ENCODE measurements at places on chromosomes 5 and 9.
A peak's percentile ranks its signal among the peaks of the same experiment; 100 is the strongest.

- DNase-seq, result no peak
Measured at GRCh38 chr5:74262544-74263207, 377.9 kb downstream of the ENC1 start.

GRCh38 chr5:159301466-159301865 lies 28.8 kb downstream of the IL12B start:
- no peak for DNase-seq

DNA sequence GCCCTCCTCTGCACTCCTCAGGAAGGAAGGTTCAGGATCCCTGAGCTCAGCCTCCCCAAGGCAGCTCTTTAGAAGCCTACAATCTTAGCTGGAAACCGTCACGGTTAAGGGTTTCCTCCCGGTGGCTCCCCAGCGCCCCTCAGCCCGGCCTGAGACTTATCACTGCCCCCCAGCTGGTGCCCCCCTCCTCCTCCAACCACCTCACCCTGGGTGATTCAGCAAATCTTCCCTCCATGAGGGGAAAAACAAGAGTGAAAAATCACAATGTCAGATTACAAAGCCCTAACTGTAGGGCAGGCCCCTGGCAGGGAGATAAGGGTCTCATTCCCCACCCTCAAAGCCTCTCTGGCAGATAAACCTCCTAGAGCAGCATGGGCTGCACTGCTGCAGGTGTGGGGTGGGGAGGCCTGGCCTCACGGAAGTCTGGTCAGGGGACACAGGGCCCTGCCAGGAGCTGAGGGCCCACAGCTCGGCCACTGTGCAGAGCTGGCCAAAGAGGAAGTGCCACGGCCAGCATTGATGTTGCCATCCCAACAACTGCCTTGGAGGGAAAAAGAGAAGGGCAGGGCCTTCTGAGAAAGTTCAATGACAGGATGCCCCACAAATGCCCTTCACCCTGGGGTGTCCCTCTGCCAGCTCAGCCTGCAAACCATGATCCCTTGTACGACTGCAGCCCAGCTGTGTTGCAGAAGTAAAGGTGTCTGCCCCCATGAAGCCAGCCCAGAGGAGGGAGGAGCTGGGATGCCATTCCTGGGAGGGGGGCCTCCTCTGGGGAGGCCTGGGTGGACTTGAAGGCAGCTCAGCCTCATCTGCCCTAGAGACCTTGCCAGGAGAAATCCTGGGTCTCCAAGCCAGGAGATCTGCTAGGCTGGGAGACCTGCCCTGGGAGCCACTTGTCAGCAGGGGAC lies 25.9 kb downstream of the GFI1B start:
- no peak for DNase-seq

DNA sequence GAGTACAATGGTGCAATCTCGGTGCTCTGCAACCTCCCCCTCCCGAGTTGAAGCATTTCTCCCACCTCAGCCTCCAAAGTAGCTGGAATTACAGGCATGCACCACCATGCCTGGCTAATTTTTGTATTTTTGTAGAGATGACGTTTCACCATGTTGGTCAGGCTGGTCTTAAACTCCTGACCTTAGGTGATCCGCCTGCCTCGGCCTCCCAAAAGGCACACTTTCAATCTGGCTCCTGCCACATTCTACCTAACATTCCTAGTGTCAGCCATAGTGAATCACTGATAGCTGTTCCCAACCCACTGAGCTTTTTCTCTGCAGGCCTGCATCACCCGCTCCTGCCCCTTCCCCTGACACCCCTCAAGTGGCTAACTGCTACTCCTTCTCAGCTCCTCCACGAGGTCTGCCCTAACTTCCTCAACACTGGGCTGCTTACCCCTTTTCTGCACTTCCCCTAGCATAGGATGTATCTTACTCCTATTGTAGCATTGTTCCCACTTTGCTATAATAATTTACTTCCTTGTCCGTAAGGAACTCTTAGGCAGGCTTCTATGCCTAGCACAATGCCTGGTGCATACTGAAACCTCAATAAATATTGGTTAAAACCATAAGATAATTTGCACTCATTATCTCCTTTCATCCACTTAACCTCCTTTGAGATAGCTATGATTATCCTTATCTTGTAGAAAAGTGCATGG lies 42.0 kb upstream of the LIFR start:
- DNase-seq, result no peak

DNA sequence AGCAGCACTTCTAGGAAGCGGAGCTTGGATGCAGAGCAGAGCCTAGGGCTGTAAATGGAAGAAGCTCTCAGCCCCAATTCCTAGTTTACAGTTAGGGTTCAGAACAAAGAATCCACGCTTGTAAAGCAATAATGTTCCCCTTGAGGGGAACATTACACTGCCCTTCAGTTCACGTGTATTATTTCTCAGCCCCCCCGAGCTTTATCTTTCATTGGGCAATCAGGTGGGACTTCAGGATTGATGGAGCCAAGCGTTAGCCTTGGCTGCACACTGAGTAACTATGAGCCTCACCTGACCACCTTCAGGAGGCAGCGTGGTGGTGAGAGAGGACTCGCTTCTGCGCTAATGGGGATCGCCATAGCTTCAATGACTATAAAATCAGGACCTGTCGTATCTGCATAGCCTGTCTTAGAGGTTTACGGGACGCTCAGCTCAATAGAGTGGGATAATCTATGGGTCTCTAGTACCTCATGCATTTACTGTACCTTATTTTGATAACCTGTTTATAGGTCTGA lies 157.0 kb upstream of the RASEF start:
- DNase-seq, result no peak

DNA sequence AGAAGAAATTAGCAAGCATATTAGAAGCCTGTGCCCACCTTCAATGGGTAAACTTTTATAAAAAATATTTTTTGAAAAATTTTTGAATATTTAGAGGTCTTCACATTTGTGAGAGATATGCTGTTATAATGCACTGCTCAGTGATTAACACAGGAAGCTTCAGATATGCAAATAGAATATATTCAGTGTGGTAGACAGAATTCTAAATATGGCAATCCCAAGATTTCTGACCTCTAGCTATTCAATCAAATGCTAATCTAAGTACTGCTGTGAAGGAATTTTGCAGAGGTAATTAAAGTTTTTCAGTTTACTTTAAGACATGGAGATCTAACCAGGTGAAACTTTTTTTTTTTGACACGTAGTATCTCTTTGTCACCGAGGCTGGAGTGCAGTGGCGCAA lies 103.5 kb downstream of the ADAMTS19 start:
- DNase-seq, result no peak

- no peak for DNase-seq
Measured at GRCh38 chr5:78243639-78244038, 50.9 kb downstream of the AP3B1 start.

DNA sequence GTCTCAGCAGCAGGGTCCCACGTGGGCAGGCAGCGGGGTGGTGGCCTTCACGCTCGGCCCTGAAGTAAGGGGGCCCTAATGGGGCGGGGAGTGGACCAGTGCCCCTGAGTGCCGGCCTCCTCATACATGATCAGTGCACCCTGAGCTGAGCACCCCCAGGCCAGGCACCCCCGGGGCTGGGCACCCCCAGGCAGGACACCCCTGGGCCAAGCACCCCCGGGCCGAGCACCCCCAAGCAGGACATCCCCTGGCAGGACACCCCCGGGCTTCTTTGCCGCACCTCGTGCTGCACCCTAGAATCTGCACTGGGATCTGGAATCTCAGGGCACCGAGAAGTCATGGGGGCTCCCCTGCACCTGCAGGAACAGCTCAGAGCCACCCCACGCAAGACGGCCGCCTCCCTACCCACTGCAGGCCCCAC lies 51.4 kb downstream of the EXD3 start:
- DNase-seq, result no peak

- no peak for DNase-seq
Measured at GRCh38 chr9:7828334-7828733, 28.8 kb upstream of the DMAC1 start.

DNA sequence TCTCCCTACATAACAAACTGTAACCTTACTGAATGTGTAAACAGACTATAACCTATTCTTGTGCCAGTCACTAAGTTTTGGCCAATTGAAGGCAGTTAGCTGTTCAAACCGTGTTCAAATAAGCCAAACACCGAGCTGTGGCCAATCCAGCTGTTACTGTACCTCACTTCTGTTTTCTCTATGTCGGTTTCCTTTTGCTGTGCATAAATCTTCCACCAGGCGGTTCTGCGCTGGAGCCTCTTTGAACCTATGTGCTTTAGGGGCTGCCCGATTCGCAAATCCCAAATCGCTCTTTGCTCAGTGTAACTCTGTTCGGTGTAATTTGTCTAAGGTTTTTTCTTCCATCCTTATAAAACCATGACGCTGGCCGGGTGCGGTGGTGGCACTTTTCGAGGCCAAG lies 31.8 kb downstream of the F2R start:
- no peak for DNase-seq

GRCh38 chr5:129094924-129095899 lies 663 bp downstream of the ISOC1 start:
- DNase-seq, result no peak

DNA sequence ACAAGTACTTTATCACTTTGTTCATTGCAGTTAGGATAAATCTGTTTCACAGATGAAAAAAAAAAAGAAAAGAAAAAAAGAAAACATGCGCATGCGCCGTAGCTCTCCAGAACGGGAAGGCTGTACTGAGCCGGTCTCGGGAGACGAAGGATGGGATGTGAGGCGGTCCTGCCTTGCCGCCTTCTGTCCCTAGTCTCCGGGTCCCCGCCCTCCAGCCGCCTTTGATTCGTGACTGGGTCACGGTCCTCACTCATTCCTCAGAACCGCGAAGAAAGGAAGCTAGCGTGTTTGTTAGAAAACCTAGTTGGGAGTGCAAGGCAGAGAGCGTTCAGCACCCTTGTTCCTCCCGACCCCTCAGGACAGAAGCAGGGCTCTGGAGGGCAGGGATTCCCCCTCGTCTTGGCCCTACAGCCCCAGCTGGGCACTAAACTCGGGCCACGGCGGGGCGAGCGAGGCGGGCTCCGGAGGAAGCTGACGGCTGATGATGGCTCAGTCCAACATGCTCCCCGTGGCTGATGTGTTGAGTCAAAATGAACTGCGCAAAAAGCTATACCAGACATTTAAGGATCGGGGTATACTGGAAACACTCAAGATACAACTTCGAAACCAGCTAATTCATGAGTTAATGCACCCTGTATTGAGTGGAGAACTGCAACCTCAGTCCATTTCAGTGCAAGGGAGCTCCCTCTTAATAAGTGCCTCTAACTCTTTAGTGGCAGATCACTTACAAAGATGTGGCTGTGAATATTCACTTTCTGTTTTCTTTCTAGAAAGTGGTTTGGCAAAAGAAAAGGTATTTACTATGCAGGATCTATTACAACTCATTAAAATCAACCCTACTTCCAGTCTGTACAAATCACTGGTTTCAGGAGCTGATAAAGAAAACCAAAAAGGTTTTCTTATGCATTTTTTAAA lies 40.0 kb downstream of the CPLANE1 start:
- DNase-seq, result peak; percentile 46

DNA sequence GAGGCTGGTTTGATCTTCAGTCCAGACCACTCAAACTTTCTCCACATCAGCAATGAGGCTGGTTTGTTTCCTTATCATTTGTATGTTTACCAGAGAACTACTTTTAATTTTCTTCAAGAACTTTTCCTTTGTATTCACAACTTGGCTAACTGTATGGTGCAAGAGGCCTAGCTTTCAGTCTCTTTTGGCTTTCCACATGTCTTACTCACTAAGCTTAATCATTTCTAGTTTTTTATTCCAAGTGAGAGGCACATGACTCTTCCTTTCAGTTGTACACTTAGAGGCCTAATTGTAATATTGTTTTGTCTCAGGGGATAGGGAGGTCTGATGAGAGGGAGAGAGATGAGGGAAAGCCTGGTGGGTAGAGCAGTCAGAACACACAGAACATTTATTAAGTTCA lies 554.0 kb upstream of the ARRDC3 start:
- no peak for DNase-seq

- no peak for DNase-seq
Measured at GRCh38 chr5:66527478-66528035, 68.6 kb upstream of the MAST4 start.

DNA sequence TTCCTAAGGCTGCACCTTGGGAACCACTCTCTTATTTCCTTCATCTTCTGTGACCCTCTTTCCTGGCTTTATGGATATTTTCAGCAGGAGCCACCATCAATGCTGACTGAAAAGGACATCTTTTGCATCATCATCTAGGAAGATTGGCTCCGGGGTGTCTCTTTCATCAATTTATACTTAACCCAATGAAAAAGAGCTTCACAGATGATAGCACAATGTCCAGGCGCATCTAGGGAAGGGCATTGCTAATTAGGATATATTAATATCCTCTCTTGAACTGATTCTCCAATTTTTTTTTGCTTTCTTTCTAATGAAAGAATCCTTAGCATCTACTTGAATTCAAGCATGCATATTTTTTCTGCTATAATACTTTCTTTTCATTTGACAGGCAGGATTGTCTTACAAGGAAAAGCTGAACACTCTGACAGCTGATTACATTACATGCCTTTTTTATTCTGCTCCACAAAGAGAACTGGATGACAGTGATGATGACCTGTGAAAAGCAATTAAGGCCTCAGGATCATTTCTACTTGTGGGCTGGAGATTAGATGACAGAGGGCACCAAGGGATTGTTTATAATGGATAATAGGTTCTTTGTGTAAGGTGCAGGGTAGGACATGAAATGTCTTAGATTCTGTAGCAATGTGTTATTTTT lies 60.2 kb downstream of the PCSK1 start:
- no peak for DNase-seq

GRCh38 chr5:72107901-72108201 lies 576 bp downstream of the MAP1B start:
- peak; percentile 39 for DNase-seq

DNA sequence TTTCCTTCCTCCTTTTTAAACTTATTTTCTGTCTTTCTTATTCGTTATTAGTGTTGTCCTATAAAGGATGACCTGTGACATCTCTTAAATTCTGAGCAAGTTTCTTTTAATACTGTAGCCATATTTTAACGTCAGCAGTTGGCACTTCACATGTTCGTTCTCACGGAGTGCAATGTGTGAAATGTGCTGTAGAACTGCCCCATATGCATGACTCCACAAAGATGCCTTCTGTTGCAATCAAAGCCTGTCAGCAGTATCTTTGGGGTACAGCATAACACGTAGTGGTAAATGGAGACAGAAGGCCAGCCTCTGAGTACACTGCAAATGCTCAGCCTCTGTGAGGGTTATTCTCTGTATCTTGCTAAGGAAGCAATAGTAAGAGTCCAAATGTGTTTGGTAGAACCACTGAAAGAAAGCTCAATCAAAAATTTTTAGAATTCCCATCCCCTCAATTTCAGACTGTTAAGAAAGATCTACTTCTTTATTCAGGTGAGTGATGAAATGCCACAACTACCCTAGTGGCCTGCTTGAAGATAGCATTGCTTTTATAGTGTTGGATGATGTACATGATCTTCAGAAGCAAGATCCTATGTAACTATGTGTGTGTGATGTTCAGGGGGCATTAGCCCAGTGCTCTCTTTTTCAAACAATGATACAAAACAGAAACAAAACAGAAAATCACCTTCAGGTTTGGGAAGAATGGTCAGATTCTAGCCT lies 277.7 kb downstream of the TMEM167A start:
- no peak for DNase-seq

All from activated T-cell treated with anti-CD3 and anti-CD28 coated beads, Interleukin-2, amount 50 U/mL, for 24 hours (primary cell).